ENCODE measurements at places on chromosomes 5 and 9. TPM values are rescaled to one million over a fixed set of nuclear protein-coding genes. Genes with fewer than 3 reads are reported as not detected.

GRCh38 chr9:37034938-37035647, 1.0 kb upstream of the PAX5 start:
- DNase-seq, result peak; percentile 10

GRCh38 chr5:41641621-41642020, 131.2 kb upstream of the PLCXD3 start:
- no peak for DNase-seq

DNA sequence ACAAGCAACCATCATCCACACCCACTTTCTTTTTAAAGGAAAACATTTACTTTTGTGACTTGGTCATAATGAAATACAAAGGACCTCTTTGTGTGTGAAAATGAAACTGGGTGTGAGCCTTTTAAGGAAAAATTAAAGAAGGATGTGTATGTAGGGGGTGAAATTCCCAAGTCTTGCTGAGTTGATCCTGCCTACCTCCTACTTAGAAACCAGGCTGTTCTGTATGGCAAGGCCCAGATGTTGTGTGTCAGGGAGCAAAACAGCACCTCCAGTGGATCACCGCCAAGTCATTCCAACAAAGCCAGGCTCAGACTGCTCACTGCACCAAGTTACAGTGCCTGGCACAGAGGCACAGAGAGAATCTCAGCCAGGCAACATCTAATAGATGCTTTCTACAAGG, 198.5 kb upstream of the FBN2 start:
- no peak for DNase-seq

DNA sequence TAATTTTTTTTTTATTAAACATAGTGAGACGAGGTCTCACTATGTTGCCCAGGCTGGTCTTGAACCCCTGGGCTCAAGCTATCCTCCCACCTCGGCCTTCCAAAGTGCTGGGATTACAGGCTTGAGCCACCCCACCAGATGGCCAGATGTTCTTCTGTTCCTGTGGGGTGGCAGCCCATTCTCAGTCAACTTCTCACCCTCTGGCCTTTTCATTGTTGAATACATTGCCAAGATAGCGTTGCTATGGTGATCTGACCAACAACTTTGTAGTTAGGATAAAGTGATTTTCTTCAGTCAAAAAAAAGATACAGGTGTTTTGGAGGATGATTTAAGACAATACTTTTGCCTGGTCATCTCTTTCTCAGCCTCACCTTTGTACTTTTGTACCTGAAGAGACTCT, 109.1 kb downstream of the EGFLAM start:
- DNase-seq, result no peak

DNA sequence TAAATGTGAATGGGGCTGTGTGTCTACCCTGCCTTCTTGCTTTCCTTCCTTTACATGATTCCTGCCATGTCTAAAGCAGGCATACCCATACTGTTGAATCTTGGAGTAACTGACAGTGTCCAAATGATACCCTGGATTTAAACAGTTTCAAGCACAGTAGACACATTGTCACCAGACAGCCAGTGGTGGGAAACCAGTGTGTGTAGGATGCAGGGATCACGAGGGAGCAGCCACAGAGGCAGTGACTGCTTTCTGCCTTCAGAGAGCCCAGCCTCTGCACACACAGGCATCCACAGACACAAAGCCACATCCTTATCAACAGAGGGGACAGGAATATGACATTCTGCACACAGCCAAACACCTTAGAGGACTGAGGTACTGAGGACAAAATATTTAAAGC, 184.2 kb upstream of the TBCA start:
- no peak for DNase-seq

DNA sequence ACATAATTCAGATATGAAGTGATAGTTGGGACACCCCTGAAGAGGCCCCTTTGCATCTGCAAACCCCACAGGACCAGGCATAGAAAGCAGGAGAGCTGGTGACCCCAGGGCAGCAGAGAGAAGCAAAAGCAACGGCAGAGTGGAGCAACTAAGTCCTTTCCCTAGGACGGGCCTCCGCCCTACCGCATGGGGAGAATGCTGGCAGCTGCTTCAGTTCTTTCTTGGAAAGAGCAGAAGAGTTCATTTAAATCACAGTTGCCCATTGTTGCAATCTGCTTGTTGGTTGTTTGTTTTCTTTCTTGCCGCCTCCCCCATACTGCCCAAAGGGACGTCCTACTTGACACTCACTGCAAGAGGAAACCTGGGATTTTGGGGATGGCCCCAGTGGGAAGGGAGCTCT, 126.2 kb downstream of the ADAMTS16 start:
- DNase-seq, result no peak

DNA sequence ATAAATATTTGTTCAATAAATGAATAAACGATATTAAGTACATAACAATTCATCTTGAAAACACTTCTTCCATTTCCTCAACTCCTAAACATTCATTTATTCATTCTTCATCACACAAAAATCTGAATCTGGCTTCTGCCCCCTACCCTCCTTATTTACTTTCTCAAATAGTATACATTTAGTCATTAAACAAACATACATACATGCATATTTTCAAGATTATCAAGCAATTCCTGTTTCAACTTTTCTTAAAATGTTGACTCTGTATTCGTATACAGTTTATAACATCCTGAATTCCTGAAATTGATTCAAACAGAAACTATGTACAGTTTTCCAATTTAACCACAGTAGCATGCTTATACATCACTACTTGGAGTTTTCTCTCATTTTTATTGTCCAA, 129.0 kb downstream of the MUSK start:
- no peak for DNase-seq

DNA sequence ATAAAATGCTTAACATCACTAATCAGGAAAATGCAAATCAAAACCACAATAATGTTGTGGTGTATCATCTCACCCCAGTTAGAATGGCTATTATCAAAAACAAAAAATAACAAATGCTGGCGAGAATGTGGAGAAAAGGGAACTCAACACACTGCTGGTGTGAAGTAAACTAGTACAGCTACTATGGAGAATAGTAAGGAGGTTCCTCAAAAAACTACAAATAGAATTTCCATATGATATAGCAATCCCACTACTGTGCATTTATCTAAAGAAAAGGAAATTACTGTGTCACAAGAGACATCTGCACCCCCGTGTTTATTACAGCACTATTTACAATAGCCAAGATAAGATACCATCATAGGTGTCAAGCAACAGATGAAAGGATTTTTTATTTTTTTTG, 214.5 kb upstream of the RASA1 start:
- no peak for DNase-seq

GRCh38 chr9:131395157-131396098, 1.5 kb downstream of the PRRC2B start:
- peak; percentile 84 for DNase-seq

- DNase-seq, result no peak
Observed at GRCh38 chr5:143979044-143979690, 167.2 kb downstream of the HMHB1 start.

DNA sequence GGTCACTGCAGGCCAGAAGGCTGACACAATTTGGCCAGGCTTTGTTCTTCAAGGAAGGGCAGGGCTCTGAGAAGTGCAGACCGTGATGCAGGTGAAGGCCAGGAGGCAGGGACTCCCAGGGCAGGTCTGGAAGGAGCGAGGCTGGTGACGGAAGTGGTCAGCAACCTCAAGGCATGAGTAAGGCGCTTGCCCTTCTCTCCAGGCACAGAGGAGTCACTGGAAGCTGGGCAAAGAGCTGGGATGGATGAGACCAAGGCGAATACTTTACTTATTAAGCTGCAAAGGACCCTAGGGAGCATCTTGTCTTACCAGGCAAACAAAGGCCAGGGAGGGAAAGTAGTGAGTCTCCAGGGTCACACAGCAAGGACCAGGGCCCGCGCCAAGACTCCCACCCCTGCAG, 18.6 kb downstream of the IRF1 start:
- no peak for DNase-seq

Gene FOXE1
- total RNA-seq, result not detected

DNA sequence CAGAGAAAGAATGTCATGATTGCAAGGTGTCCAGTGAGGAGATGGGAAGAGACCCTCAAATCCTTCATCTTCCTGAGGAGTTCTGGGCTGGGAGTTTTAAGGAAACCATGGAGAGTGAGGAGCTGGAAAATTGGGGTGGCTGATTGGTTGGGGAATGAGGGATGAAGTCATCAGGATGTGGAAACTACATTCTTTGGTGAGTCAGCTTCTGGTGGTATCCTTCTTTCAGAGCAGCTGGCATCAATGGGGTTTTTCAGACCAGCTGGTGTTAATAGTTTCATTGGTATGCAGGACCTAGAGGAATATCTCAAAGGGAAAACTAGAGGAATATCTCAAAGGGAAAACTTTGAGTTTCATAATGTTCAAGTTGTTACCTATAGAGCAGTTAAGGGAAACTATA, 45.2 kb downstream of the RNF180 start:
- DNase-seq, result no peak

- DNase-seq, result no peak
Observed at GRCh38 chr9:104866191-104866590, 61.8 kb downstream of the ABCA1 start.

GRCh38 chr9:106107716-106108115, 413.4 kb downstream of the TMEM38B start:
- DNase-seq, result no peak

Measured in naive thymus-derived CD8-positive, alpha-beta T cell (primary cell).